ENCODE measurements at places on chromosomes 7 and 10.

- no peak for DNase-seq
Observed at GRCh38 chr7:30433082-30433481, 45.5 kb downstream of the NOD1 start.

GRCh38 chr7:28407651-28408050 is 4.7 kb upstream of the CREB5 start:
- no peak for DNase-seq

DNA sequence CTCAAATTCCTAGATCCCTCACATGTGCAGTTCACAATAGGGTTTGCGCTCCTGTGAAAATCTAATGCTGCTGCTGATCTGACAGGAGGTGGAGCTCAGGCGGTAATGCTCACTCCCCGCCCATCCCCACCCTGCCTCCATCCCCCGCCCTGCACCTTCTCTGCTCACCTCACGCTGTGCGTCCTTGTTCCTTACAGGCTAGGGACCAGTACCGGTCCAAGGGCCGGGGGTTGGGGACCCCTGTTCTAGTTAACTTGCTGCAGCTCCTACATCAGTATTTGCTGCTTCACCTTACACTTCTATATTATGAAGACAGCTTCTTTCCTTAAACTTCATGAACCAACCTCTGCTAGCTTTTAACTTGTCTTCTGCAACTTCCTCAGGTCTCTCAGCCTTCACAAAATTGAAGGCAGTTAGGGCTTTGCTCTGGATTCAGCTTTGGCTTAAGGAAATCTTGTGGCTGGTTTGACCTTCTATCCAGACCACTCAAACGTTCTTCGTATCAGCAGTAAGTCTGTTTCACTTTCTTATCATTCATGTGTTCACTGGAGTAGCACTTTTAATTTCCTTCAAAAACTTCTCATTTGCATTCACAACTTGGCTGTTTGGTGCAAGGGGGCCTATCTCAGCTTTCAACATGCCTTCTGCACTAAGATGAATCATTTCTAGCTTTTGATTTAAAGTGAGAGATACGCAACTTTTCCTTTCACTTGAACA is 1.7 kb upstream of the TNKS2 start:
- DNase-seq, result no peak

GRCh38 chr10:47095211-47095610 is 184.0 kb downstream of the PTPN20 start:
- DNase-seq, result no peak

DNA sequence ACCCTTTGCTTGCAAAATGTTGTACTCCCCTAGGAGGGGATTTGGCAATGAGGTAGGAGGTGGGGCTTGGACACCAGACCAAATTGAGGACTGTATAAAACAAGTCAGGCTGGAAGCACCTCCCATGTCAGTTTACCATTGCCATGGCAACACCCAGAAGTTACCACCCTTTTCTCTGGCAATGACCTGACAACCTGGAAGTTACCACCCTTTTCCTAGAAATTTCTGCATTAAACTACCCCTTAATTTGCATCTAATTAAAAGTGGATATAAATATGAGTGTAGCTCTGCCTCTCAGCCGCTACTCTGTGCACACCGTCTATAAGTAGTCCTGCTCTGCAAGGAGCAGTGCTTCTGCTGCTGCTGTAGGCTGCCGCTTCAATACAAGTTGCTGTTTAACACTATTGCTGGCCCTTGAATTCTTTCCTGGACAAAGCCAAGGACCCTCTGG is 7.8 kb upstream of the BLNK start:
- DNase-seq, result no peak

DNA sequence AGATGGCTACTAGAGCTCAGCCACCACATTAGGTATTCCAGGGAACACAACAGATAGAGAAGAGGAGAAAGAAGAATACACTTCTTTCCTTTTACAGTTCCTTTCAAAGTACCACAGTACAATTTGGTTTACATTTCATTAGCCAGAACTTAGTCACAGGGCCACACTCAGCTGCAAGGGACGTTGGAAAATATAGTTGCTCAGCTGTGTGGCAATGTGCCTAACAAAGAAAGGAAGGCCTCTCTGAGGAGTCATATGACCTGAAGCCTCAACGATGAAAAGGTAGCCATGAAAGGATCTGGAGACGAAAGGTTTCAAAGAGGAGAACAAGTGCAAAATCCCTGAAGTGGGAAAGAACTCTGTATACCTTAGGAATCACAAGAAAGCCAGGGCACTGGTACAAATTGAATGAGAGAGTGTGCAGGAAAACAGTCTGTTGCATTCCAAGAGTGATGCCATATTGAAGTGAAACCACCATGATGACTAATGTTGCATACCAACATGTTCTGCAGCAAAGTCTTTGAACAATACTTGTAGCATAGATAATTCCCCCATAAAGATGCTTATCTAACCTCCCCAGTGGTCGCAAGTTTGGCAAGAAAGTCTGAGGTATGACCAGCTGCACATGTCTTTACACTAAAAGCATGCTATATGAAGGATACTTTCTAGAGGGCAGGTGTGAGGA is 278.9 kb downstream of the HPSE2 start:
- no peak for DNase-seq

DNA sequence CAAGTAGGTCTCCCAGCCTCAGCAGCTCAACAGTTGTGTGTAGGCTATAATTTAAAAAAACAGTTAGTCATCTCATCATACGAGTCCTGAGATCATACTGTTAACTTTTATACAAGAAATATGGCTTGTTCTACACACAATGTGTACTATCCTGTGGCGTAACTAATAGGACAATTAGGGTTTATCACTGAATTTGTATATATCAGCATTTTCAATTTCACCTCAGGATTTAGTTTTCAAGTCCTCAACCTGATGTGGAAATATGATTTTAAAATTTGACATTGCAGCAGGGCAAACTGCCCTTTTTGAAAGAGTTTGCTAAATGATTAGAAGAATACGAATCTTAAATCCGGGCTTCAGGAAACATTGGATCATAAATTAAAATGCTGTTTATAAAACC is 237.2 kb upstream of the CTBP2 start:
- no peak for DNase-seq

DNA sequence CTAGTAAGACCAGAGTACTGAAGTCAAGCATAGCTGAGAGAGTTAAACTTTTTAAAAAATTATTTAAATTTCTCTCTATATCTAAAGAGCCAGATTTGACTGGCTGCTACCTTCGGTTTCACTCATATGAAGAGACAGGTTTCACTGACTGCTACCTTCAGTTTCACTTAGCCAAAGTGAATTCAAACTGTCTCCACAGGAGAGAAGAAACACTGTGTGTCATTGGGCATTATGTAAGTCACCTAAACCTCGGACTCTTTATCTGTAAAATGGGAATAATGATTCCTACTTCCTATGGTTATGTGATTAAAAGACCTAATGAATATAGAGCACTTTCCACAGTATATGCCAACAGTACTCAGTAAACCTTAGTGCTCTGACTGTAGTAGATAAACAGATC is 41.6 kb upstream of the MET start:
- no peak for DNase-seq

DNA sequence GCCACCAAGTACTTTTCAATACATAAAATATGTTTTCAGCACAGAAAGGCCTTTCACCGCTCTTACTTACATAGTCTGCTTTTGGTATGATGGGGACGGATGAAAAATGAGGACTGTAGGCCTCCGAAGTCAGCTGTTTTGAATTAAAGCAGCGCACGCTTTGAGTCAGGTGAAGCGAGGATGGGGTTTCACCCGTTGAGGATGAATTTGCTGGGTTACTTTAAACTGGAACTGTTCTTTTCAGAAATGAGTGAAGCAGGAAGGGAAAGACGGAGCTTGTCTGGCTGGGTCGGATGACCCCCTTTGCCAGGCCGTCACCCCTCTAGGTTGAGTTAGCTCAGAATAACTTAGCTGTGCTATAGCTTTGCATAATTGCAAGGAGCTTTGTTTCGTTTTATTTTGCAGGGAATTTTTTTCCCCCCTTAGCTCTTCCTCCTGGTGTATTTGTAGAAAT is 40.0 kb downstream of the CUX1 start:
- no peak for DNase-seq

DNA sequence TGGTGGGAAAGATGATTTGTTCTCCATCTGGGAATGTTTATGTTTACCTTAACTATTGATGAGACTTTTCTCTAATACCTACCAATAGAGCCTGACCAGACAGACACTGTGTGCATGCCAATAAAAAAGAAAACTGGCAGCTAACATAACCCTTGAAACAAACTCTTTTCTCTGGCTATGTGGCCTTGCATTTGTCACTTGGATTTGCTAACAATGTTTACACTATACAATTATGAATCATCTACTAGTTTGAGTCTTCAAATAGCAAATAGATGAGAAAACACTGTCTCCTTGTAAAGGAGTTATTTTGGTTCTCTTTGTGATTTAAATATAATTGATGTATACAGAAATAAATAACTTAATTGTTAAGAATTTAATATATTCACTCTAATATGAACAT is 273.1 kb downstream of the SEMA3D start:
- DNase-seq, result no peak

DNA sequence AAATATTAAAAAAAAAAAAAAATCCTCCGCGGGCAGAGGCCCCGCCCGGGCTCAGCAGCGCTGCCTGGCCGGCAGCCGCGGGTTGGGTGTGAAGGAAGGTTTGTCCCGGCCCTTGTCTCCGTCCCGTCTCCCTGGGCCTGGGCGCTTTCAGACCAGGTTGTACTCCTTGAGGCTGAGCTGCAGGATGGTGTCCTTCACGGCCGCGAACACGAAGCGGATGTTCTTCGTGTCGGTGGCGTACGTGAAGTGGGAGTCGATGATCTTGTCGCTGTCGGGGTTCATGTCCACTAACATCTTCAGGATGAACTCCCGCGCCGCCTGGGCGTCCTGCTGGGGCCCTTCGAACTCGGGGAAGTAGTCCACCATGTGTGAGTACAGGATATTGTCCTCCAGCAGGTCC is 123.7 kb upstream of the KCTD7 start:
- no peak for DNase-seq

GRCh38 chr10:6665847-6666246 is 85.8 kb upstream of the PRKCQ start:
- DNase-seq, result no peak

DNA sequence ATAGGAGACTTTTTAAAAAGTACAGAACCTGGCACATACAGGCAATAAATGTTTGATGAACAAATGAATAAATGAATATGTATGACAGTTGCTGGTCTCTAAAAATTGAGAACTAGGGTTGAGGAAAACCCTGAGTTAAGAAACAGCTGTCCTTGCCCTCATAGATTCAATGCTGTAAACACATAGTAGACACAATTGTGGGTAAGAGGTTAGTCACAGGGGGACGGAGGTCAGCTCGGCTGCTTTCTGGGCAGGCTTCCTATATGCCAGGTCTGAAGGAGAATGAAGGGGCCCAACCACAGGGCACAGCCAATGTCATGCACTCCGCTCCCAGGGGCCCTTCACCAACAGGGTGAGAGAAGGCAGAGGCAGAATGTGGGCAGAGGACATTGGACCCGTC is 143.3 kb upstream of the RSU1 start:
- no peak for DNase-seq

DNA sequence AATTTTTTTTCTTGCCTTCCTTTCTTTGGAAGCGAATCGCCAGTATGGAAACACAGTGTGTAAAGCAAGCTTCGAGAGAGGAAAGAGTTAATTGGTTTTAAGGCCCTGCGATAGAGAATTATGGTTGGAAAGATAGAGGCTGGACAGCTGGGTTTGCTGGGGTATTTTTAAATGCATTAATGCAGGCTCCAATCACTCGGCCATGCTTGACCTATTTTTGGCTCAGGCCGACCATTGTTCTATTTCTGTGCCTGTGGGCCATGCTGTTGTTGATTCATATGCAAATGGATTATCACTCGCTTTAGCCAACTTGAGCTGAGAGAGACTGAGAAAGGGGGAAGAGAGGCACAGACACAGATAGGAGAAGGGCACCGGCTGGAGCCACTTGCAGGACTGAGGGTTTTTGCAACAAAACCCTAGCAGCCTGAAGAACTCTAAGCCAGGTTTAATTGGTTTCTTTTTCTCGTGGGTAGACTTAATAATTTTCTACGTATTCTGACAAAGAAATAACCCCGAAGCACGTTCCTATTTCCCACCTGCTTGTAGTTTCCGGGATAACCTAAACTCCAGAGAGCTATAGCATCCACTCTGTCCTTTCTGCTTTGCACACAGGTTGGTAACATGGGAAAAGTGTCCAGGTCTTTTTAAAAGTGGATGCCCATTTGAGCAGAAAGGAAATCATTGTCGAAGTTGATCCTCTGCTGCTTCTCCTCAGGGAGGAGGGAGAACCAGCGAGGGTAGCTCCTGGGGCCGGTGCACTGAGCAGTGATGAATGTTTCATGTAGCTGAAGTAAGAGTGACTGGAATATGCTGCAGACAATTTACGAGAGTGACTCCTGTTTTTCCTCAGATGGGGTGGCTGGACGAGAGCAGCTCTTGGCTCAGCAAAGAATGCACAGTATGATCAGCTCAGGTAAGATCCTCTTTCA is at the start of gene HDAC9:
TSS of gene HDAC9 (plus strand) at position 338 of the 929 bp plus-strand sequence. CDS start at position 892, 554 bp downstream.
- peak; percentile 96 for DNase-seq

DNA sequence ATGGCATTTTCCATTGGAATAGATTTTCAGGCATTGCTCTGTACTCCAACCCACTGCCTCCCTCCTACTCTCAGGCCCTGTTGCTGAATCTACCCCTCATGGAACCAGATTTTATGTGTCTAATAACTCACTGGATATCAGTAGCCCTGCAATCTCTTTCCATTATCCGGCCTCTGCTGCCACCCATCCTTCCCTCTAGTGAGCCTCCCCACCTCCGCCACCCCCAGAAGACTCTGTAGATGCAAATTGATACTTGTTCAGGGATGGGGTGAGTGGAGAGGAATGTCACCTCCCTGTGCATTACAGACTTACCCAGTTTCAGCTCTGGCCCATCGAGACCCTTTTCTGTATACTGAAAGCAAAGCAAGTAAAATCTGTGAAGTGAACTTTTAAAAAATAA is 52.3 kb upstream of the PHYHIPL start:
- DNase-seq, result no peak

GRCh38 chr10:118832241-118832651 is 77.5 kb upstream of the CACUL1 start:
- no peak for DNase-seq

GRCh38 chr7:91517201-91517785 is 253.1 kb downstream of the FZD1 start:
- no peak for DNase-seq

GRCh38 chr10:81915504-81915897 is 40.5 kb downstream of the NRG3 start:
- DNase-seq, result no peak

- no peak for DNase-seq
Observed at GRCh38 chr10:108601851-108602250, 1321.5 kb downstream of the XPNPEP1 start.

GRCh38 chr10:133165556-133166503 is 5.8 kb downstream of the KNDC1 start:
- no peak for DNase-seq

- no peak for DNase-seq
Observed at GRCh38 chr7:80206763-80207162, 72.1 kb downstream of the GNAI1 start.

Measured in SHP77 treated with DMSO at 0.1 percent for 48 hours (cell line).